GM18507 (cell line): ENCODE measurements at places on chromosomes 13 and 19.

GRCh38 chr19:48051335-48052033 lies 7.6 kb upstream of the CABP5 start:
- no peak for DNase-seq

DNA sequence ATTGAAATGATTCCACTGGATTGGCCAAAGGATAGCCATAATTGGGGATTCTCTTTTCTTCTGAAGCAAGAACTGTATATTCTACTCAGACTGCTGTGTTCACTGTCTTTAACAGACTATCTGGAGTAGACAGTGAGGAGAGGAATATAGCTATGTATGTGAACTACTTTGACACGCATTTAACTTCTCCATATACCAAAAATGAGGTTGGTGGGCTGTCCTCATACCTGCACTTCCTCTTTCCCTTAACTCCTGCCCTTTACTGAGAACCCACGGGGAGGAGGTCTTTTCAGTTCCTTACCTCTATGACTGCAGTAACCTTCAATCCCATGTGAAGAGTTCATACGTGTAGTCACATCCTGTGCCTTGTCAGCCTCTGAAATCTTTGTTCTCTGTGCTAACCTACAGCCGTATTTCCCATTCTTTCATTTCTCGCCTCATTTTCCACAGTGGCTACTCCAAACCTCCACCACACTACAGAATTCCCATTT lies 305.8 kb downstream of the MTUS2 start:
- no peak for DNase-seq

DNA sequence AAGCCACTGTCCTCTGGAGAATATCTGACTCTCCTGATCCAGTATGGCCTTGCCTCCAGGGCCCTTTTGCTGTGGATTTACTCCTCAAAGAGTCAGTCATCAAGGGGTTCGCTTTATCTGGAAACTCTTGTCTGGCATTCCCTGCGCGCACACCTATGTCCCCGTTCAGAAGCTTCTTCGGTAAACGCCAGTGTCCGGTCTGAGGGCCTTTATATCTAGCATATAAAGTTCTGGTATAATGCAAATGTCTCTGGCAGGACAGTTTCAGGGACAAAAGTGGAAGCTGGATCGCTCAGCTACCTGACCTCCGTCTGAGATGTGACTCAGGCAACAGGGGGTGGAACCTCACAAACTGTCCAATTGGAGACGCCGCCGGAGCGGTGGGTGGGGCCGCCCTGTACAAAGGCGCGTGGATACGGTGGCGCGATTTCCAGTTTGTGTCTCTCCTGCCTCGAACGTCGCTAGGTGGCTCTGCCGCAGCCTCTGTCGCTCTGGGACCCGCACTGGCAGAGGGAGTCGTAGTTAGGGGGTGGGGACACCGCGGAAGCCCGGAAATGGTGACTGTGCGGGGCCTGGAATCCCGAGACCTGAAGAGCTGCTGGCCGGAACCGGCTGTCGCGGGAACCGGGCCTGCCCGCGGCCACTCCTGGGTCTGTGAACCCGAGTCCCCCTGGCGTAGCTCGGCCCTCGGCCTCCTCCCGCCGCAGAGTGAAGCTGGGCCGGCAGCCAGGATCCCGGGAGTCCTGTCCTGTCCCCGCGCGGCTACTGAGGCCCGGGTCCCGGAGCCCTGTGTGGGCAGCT lies 10.6 kb upstream of the ZNF709 start:
- peak; percentile 48 for DNase-seq

DNA sequence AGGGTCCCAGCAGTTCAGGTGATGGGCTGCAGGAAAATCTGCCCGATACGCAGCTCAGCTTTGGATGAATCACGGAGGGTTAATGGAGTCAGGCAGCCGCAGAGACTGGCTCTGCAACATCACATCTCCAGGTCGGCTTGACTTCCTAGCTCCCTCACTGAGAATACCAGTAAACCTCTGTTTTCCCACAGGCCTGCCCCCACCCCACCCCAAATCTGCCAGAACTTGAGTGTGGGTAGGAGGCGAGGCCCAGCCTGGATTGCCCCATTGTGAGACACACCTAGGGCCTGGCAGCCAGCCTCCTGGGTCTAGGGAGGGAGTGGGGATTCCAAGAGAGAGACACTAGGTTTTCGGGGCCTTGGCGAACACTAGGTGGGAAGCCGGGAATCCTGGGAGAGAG lies 3.7 kb upstream of the KRTDAP start:
- no peak for DNase-seq

DNA sequence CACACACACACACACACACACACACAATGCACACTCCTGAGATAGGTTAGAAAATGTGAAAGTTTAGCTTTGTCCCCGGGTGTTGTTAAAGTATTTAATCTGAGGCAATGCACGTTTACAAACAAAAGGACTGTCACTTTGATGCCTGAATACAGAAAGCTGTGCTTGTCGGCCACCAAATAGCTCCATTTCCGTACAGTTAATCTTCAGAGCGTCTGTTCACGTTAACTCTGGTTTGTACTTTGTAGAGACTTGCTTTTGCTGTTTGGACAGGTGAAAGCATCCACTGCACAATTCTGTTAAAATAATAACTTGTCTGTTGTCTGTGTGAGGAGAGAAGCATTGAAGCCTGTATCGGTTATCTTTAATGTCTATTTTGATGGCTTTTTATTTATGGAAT lies 267.8 kb downstream of the FGF9 start:
- no peak for DNase-seq

DNA sequence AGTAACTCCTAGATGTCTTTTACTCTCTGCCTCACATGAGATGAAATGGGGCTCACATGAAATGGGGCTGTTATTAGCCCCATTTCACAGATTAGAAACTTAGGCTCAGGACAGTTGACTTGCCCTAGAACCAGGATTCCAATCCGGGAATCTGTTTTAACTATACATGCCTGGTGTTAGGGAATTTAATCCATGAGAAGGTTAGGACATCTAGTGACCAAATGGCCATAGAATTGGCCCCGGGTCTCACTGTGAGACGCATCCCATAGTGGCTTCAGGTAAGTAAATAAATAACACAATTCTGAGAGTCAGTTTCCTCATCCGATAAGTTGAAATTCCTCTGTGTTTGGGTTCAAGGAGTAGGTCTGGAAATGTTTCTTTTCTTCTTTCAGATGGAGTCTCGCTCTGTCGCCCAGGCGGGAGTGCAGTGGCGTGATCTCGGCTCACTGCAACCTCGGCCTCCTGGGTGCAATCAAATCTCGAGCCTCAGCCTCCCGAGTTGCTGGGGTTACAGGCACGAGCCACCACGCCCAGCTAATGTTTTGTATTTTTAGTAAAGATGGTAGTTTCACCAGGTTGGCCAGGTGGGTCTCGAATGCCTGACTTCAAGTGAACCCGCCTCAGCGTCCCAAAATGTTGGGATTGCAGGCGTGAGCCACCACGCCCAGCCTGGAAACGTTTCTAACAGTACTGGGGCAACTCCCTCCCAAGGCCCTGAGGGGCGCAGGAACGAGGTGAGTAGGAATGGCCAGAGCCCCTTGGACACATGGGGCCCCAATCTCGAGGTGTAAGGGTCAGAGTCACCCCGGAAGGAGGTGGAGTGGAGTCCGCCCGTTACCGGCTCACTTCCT lies 1.2 kb upstream of the ZNF574 start:
- no peak for DNase-seq

GRCh38 chr13:73177916-73178565 lies 119.2 kb downstream of the KLF5 start:
- no peak for DNase-seq

GRCh38 chr13:34805347-34805746 lies 136.7 kb upstream of the NBEA start:
- no peak for DNase-seq

- DNase-seq: no peak
Observed at GRCh38 chr19:47002853-47003610, 16.6 kb upstream of the NPAS1 start.

DNA sequence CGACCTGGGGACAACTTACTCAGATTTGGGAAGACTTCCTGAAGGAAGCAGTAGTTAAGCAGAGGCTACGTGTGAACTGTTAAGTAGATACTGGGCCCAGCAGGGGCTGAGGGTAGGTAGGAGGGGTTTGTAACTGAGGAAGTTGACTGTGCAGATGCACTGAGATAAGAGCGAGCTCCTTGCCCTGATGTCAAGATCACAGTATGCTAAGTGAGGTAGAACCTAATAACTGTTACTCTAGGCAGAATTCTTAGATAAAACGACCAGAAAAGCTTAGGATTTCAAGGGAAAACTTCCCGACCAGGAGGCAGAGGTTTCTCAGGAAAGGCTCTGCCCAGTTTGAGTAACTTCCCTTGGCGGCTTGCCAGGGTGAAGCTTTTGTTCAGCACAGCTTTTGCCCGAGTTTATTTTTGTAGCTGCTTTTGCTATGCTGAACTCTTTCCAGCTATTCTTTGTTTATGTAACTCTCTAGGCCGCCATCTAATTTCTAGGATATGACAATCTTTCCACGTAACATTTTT lies 632.1 kb downstream of the DIAPH3 start:
- no peak for DNase-seq

DNA sequence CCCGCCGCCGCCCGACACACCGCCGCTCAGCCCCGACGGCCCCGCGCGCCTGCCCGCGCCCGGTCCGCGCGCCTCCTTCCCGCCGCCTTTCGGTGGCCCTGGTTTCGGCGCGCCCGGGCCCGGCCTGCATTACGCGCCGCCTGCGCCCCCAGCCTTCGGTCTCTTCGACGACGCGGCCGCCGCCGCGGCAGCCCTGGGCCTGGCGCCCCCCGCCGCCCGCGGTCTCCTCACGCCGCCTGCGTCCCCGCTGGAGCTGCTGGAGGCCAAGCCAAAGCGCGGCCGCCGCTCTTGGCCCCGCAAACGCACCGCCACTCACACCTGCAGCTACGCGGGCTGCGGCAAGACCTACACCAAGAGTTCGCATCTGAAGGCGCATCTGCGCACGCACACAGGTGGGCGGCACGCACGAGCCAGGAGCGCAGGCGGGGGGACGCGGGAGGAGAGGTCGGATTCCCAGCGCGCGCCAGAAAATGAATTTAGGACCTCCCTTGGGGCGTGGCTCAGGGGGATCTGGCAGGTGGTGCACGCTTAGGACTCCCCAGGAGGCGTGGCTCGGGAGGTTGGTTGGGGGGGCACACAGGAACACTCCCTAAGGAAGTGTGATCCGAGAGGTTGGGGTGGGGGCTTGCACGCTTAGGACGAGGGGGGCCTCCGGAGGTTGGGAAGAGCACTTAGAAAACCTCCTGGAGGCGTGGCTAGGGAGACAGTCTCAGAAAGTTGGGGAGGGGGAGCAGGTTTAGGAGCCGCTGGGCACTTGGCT lies 1.2 kb downstream of the KLF2 start:
- no peak for DNase-seq

DNA sequence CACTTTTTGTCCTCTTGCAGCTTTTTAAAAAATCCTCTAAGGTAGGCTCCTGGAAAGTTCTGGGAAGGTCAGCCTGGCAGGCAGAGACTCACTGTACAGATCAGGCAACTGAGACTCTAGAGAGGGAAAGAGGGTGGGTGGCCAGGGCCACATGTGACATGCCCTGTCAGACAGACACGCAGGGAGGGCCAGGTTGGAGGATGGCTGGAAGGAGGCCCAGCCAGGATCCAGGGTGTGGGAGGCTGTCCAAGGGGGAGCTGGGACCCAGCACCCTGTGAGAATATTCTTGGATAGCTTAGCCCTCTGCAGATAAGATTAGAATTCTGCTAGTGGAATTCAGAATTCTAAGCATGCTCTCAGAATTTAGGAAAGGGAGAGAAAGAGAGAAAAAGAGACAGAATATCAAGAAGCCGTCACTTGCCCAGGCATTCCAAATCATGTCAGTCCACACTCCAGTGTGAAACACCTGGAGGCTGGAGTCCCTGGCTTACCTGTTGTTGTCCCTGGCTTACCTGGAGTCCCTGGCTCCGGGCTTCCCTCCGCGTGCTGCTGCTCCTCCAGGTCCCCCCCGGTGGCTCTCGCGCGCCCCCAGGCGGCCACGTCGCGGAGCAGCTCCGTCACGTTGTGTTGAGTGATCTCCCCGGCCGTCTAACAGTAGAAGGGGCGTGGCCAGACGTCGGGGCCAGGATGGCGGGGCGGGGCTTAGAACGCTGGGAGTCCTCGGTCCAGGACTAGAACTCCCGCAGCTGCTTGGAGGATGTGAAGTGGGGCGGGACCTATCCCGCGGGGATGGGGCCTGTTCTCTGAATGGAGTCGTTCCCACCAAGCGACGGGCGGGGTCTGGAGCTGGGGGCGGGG lies 2.8 kb upstream of the TNNI3 start:
- peak; percentile 95 for DNase-seq

GRCh38 chr19:5627395-5627904 lies 4.6 kb downstream of the SAFB start:
- no peak for DNase-seq

DNA sequence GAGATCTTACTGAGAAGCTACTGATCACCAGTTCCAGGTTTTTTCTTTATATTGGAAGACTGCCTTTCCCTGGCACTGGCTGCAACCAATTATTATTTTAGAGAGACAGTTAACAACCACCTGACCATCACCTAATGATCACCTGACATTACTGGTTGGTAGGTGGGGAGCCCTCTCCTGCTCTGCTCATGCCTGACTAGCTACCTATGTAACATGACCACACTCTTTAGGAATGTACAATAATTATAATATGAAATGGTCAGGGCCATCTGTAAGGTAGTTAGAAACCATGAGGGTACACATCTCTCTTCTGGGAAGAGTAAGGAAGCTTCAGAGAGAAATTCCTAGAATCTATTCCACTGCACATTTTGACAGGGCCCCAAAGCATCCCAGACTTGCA lies 59.0 kb upstream of the SCEL start:
- no peak for DNase-seq

DNA sequence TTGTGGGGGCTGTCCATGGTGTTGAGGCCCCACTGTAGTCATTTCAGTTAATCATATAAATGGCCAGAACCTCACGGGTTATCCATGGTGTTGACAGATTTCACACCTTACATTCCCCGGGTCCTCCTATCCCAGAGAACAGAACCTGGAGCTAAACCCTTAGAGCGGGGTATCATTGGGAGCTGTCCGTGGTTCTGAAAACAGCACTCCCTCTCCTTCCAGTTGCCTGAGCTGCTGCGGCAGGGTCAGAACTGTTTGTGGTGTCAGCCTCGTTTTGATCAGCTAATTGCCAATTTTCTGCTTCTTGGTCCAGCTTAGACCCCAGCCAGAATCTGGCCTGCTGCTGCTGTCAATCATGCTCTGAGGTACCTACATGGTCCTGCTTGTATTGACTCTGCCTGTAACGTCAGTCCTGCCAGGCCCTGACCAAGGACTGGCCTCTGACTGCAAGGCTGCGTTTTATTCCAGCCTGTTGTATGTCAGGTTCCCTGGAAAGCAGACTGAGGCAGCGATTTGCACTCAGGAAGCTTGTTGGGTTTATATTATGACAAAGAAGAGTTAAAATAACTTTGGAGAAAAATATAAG lies 55.8 kb upstream of the KCTD15 start:
- DNase-seq: no peak

GRCh38 chr13:102845289-102845629 lies 573 bp upstream of the ERCC5 start:
- no peak for DNase-seq

GRCh38 chr13:31236211-31236786 lies 36.5 kb downstream of the B3GLCT start:
- no peak for DNase-seq

GRCh38 chr19:57466489-57466888 lies 9.5 kb upstream of the VN1R1 start:
- no peak for DNase-seq
